GOT3 (cell line): ENCODE measurements at places on chromosomes 2 and 18.

DNA sequence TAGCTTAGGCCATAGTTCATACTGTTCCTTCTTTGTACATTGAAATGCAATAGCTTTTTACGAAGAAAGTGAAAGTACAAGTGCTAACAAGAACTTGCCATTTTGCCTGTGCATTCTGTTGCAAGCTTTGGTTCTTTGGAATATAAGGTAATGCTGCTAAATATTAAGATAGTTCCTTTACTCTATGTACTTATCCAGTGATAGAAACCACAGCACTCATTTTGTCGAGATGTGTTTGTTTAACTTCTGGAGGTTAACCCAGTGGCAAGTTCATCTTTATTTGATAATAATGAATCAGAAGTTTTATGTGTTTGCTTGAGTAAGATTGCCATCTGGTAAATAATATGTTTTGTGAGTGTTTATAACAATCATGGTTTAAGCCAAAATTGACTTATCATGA, 373.1 kb upstream of the FANCL start:
- no peak for DNase-seq

GRCh38 chr2:141534666-141535362, 596.0 kb downstream of the LRP1B start:
- no peak for DNase-seq

DNA sequence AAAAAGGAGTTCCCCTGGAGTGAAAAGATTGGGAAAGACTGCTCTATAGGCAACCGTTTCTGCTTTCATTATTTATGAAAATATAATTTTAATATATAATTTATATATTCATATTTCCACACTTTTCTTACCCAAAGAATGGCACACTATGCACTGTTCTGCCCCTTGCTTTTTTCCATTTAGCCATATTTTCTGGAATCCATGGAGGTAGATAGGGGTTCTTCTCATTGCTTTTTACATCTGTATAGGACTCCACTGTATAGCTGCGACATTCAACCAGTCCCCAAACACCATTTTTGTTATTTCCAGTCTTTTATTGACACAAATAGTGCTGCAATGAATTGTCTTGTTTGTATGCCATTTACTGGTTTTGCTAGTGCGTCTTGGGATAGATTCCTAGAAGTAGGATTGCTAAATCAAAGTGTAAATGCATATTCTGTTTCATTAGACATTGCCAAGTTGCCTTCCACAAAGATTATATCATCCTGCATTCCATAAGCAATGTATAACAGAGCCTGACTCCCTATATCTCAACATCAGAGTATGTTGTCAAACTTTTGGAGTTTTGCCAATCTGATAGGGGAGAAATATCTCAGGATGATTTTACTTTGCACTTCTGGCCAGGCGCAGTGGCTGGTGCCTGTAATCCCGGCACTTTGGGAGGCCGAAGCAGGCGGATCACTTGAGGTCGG, 26.6 kb upstream of the TCF7L1 start:
- DNase-seq: no peak

DNA sequence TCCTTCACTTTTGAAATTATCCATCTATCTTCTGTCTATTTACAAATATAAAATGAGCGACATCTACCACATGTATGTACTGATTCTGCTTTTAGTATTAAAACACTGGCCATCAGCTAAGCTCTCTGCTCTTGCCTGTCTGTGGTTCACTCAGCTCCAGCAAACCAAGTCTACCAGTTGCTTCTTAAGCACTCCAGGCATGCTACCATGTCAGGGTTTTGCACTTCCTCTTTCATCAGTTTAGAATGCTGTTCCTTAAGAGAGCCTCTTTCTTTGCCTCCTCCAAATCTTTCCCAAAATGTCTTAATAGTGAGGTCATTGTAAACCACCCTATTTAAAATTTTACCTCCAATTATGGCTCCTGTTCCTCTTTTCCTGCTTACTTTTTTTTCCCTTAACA, 59.5 kb downstream of the SCN3A start:
- DNase-seq: no peak

GRCh38 chr2:128651000-128651399, 332.3 kb upstream of the HS6ST1 start:
- DNase-seq: no peak

DNA sequence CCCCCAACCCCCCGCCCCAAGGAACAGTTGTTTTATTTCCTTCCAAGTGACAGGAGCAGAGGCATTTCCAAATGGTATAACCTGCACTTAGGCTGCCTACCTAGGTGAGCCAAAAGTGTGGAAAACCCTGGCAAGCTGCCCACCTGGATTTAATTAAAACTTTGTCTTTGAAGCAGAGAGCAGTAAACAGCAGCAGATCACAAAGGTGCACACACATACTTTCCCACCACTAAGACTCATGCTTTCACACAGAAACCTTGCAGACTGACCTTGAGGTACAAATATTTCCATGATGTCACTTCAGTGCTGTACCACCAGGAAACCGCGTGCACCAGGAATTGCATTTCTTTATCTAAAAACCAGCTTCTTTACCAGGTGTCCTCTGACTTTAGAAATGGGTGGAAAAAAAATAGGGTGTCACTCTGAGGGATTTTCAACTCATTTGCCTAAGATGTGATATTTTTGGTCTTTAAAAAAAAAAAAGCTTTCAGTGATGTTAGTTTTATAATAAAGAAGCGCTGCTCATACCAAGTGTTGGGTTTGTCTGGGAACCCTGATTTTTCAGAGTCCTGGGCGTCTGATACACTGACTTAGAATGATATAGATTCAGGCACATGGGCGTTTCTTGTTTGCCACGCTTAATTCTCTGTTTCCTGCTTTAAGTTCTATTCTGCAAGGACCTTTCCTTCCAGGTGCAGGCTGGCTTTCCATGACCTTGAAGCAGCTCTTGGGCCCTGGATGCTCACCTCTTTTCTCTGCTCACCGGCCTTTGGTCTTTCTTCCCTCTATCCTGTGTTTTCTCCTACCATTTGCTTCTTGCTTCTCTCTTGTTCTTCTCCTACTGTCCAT, 70.7 kb upstream of the BCL2L11 start:
- DNase-seq: no peak

DNA sequence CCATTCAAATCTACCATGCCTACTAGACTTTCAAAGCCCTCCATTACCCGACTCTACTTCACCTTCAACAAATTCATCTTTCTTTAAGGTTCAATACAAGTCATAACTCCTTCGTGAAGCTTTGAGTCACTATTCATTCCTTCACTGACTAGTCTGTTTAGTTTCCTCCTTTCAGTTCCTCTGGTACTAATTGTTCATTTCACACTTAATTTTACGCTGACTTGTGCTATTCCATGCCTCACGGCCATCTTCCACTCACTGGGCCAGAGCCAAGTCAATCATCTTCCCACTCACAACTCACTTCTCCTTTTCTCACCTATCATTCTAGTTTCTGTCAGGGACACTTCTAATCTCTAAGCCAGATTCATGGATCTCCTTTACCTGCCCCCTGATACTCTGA, 136.2 kb downstream of the MTX2 start:
- DNase-seq: no peak

DNA sequence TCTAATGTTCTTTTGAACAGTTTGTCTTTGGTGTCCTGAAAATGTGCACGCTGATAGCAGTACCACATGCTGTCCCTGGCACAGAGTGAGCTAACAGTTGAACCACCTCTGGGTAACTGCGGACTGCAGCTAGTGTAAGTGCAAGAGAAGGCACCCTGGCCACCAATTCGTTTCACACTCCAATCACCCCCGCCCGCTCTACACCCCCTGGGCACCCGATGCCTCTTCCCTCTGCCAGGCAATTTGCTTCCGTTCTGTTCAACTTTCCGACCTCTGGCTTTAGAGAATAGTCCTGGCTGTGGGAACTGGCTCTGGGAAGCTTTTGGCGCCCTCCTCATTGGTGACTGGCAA, 1.4 kb downstream of the DOCK10 start:
- DNase-seq: no peak

GRCh38 chr18:39647627-39648534, 2082.3 kb upstream of the CELF4 start:
- DNase-seq: no peak

GRCh38 chr18:69401972-69402532, 1.4 kb downstream of the DOK6 start:
- no peak for DNase-seq

GRCh38 chr2:198116756-198117155, 312.4 kb downstream of the PLCL1 start:
- DNase-seq: no peak

DNA sequence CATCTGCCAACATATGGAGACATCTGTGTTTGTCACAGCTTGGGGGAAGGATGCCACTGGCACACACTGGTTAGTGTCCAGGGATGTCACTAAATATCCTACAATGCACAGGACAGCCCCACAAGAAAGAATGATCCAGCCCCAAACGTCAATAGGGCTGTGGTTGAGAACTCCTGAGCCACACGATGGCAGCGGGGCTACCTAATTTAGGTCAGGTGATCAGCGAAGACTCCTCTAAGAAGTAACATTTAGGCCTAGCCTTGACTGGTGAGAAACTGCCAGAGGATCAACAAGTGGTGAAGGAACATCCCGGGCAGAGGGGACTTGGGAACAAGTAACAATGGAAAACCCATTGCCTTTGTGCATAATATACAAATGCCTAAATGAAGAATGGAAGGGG, 5.0 kb upstream of the TGIF1 start:
- no peak for DNase-seq

- DNase-seq: no peak
These were observed 17.9 kb downstream of the MOCOS start for GRCh38 chr18:36205166-36205565.
